ENCODE measurements at places on chromosomes 1 and 21. TPM values are rescaled to one million over a fixed set of nuclear protein-coding genes. Genes with fewer than 3 reads are reported as not detected.

- no peak within 1 kb of the TSS for H3K27ac ChIP-seq
- no peaks in the 10 kb centered on the region for H3K36me3 ChIP-seq
- H3K4me3 ChIP-seq: peak within 1 kb of the TSS; percentile 66
These were observed at the start of gene NTRK1 for GRCh38 chr1:156860628-156861423. Gene NTRK1 (plus strand): TSS chr1:156860865. CDS start chr1:156860935, 70 bp downstream.

DNA sequence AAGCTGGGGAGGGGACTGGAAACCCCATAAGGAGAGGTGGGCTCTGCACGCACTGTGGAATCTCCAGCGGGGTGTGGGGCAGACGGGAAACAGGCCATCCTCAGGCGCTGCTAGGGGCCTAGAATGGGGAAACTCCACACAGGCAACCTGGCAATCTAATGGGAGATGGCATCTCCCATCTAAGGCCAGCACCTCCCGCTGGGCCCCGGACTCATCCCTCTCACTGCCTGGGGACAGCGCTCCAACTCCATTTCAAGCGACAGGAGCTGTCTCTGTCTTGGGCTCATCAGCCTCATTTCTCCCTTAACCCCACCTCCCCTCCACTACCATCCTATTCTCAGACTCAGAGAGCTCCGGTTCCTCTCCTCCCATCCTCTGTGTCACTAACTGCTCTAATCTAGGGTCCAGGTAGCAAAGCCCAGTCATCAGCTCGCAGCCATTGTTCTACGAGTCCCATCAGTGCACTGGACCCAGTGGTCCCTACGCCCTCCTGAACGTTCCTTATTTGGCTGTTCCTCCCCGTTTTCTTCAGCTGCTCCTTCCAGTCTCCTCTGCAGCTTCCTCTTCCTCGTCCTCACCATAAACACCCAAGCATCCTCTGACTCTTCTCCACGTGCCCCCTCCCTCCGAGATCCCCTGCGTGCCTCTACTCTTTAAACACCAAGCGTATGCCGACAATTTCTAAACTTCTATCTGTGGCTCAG, 93.4 kb upstream of the CASZ1 start:
- H3K4me1 ChIP-seq: peaks cover 14% of the 10 kb centered on the region
- H3K36me3 ChIP-seq: no peaks in the 10 kb centered on the region
- H3K27ac ChIP-seq: no peak overlapping the region

GRCh38 chr1:223331301-223331700, 32.7 kb downstream of the SUSD4 start:
- H3K27me3 ChIP-seq: peaks cover 20% of the 10 kb centered on the region
- DNase-seq: no peak
- H3K36me3 ChIP-seq: no peaks in the 10 kb centered on the region
- H3K27ac ChIP-seq: no peak overlapping the region

DNA sequence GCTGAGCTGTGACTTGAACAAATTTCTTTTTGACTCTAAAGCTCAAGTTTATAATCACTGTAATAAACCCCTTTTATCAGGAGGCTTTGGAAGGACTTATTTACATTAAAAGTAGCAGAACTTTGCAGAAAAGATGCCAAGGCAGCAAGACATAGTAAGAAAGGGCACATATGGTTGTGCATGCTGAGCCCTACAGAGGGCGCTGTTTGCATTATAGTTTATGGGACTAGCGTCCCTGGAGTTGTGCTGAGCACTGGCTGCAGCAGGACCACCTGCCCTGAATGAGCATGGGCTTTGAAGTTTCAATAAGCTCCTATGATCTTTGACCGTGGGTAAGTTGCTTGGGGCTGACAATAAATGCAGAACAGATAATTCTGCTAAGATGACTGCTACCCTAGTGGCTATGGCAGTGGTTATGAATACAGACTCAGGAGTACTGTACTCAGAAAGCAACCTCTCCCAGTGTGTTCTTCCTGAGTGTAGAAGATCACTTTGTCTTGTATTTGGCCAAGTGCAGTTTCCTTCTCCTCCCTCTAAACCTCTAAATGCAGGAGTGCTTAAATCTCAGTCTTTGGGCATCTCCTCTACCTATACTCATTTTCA, 45.4 kb upstream of the USP1 start:
- DNase-seq: peak; percentile 36
- H3K36me3 ChIP-seq: no peaks in the 10 kb centered on the region
- no peaks in the 10 kb centered on the region for H3K27me3 ChIP-seq
- H3K4me1 ChIP-seq: peaks cover 40% of the 10 kb centered on the region
- no peak overlapping the region for H3K4me3 ChIP-seq

- no peaks in the 10 kb centered on the region for H3K27me3 ChIP-seq
- peaks cover 34% of the 10 kb centered on the region for H3K4me1 ChIP-seq
- peak; percentile 54 for DNase-seq
- peak overlapping the region; percentile 17 for H3K4me3 ChIP-seq
- H3K36me3 ChIP-seq: peaks cover 4% of the 10 kb centered on the region
- no peak overlapping the region for H3K27ac ChIP-seq
These were observed 70.0 kb downstream of the LUZP1 start for GRCh38 chr1:23098463-23099170.

Gene XCL2
- total RNA-seq: not detected

DNA sequence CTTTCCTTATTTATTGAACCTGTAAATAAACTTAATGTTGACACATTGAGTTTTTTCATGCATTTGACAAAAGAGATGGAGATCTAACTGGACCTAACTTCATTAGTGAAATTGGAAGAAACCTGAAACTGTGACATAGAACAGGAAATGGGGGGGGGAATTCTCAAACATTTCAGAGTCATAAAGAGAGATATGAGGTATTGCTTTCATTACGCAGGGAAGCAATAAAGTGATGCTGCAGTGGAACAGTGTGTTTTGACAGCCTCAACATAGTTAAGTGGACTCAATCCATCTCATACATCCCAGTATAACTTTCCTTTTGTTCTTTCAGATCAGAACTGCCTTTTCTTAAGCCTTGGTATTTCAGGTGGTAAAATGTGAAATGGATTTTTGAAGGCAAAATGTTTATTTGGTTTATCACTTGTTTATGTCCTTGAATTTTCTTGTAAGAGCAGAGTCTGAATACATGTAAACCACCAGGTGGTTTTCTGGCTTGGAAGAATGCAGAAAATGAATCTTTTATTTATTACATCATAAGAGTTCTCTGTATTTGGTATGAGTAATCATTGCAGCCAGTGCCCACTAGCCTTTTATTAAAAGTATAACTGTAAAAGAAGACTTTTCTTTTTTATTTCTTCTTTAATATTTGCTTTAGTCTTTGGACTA, 132.5 kb downstream of the ZNF326 start:
- H3K4me1 ChIP-seq: no peaks in the 10 kb centered on the region
- no peak overlapping the region for H3K27ac ChIP-seq
- H3K36me3 ChIP-seq: no peaks in the 10 kb centered on the region
- no peak overlapping the region for H3K4me3 ChIP-seq
- H3K27me3 ChIP-seq: peaks cover 26% of the 10 kb centered on the region
